ENCODE measurements at places on chromosomes 11 and 22.
A peak's percentile ranks its signal among the peaks of the same experiment; 100 is the strongest.

DNA sequence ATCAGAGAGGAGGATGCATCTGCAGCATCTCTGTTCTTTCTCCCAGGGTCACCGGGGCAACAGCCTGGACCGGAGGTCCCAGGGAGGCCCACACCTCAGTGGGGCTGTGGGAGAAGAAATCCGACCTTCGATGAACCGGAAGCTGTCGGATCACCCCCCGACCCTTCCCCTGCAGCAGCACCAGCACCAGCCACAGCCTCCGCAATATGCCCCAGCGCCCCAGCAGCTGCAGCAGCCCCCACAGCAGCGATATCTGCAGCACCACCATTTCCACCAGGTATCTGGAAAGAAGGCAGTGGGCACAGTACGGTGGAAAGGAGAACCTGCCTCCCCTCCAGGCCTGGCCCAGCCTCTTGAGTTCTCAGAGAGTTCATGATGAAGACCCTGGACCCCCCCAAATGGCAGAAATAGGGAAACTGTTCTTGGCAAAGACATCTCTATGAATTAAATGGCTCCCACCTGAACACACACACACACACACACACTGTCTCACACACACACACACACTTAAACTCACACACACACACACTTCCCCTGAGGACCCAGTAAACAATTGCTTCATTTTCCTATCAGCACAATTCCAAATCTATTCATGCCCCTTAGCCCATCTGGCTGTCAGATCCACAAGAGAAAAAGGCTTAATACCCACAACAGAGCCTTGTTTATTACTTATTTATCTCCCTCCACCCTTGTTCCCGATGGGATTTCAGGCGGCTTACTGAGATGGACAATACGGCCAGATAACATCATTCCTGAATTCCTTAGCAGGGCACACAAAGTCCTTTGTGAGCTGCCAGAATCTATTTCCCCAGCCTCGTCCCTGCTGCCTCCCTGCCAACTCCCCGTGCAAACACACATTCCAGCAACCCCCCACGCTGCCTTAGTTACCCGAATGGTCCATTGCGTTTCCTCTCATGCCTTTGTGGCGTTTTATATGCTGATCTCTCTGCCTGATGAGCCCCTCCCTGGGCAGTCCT lies 8.1 kb downstream of the TMA7B start:
- no peaks in the 10 kb centered on the region for H3K36me3 ChIP-seq
- no peak overlapping the region for H3K4me3 ChIP-seq
- DNase-seq: peak; percentile 45
- no peaks in the 10 kb centered on the region for H3K27me3 ChIP-seq
- H3K27ac ChIP-seq: peak overlapping the region; percentile 43
- H3K4me1 ChIP-seq: no peaks in the 10 kb centered on the region

DNA sequence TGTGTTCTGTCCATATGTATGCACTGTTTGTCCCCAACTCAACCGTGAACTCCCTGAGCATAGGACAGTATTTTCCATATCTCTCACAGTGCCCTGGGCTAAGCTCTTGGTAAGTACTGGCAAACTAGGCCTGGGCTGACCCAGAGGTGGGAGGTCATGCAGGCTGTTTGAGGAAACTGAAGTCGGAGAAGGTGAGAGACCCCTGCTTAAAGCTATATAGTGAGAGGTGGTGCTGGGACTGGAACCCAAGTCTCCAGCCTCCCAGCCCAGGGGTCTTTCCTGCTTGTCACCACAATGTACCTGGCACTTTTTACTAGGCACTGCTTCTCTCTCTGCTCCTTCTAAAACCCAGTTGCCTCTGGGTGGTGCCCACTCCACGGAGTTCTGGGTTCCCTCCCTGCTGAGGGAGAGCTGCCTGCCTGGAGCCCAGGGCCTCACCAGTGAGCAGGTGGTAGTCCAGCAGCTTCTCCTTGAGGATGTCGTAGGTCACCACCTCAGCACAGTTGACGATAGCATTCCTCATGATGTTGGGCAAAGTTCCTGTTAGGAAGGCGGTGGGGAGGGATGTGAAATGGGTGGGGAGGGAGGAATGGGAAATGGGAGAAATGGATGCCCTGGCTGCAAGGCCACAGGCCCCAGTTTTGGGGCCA lies 4.7 kb downstream of the UCP3 start:
- H3K36me3 ChIP-seq: no peaks in the 10 kb centered on the region
- no peak overlapping the region for H3K4me3 ChIP-seq
- no peak overlapping the region for H3K27ac ChIP-seq
- no peaks in the 10 kb centered on the region for H3K4me1 ChIP-seq

DNA sequence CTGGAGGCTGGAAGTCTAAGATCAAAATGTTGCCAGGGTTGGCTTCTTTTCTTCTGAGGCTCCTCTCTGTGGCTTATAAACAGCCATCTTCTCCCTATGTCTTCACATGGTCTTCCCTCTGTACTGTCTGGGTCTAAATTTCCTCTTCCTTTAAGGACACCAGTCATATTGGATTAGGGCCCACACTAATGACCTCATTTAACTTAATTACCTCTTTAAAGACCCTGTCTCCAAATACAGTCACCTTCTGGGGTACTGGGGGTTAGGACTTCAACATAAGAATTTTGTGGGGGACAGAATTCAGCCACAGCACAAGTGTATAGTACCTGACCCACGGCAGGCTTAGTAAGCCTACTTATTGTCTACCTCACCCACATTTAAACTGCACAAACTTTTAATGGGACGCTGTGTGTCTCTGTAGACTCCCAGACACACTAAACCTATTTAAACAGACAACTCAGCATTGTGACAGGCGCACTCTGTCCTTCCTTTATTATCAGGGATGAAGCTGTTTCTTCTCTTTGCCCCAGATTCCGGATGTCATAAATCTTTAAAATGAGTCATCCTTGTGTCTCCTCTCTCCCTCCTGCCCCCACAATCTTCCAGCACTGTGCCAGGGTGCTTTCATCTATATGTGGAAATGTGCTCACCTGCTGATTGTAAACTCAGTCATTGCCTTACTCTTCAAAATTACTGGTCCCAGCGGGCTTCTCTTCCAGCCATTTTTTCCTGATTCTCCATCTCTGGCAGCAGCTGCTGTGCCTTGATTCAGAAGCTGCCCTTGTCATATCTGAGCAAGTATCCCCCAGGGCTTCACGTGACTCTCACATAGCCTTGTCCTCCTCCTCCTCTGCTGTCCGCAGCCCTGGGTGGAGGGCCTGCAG lies 5.4 kb upstream of the MAPK8IP1 start:
- no peaks in the 10 kb centered on the region for H3K27me3 ChIP-seq
- H3K4me3 ChIP-seq: no peak overlapping the region
- no peak overlapping the region for H3K27ac ChIP-seq
- no peaks in the 10 kb centered on the region for H3K4me1 ChIP-seq
- no peaks in the 10 kb centered on the region for H3K36me3 ChIP-seq
- no peak for DNase-seq

DNA sequence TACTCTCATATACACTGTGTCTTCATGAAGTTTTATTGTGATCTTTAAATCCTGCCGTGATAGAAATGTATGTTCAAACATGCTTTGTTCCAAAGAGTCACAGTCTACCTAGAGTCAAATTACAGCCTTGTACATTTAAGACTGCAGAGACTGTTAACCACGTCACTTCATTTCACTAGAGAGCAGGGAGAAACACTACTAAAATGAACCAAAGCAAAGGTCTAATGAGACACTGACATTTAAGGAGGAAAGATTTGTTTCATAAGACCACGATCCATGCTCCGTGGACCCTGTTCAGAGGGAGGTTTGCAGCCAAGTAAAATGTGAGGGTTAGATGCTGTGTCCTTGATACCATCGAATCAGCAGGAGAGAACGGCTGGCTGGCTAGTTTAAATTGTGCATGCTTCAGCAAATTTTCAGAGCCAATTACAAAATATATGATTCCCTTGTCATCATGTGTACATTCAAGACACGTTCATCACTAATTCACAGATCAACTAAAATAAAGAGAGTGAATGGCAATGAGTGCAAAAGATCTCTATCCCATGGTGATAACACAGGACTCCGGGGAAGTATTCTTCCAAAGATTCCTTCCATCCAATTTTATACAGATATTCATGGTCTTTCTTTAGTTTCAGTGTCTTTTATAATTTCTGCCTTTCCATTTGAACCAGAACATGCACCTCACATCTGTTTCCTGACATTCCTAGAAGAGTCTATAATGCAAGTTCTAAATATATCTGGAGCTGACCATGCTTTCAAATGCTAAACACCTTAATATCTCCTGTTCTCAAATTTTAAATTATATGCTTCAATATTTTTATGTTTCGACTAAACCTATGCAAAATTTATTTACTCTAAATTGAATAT lies 960.9 kb upstream of the FAT3 start:
- H3K27ac ChIP-seq: no peak overlapping the region
- no peaks in the 10 kb centered on the region for H3K36me3 ChIP-seq
- H3K27me3 ChIP-seq: no peaks in the 10 kb centered on the region
- no peak for DNase-seq

- H3K4me3 ChIP-seq: no peak overlapping the region
- no peak overlapping the region for H3K27ac ChIP-seq
- H3K4me1 ChIP-seq: no peaks in the 10 kb centered on the region
- DNase-seq: no peak
Observed at GRCh38 chr11:25536289-25536688, 795.6 kb upstream of the ANO3 start.

GRCh38 chr11:63832336-63832735 lies 6.6 kb upstream of the MARK2 start:
- H3K4me1 ChIP-seq: no peaks in the 10 kb centered on the region
- H3K27me3 ChIP-seq: no peaks in the 10 kb centered on the region
- no peak for DNase-seq
- no peak overlapping the region for H3K27ac ChIP-seq
- H3K4me3 ChIP-seq: no peak overlapping the region
- no peaks in the 10 kb centered on the region for H3K36me3 ChIP-seq

GRCh38 chr22:37991731-37992442 lies 7.5 kb upstream of the SOX10 start:
- no peak overlapping the region for H3K4me3 ChIP-seq
- no peak overlapping the region for H3K27ac ChIP-seq
- H3K4me1 ChIP-seq: peaks cover 3% of the 10 kb centered on the region
- DNase-seq: no peak

- H3K36me3 ChIP-seq: no peaks in the 10 kb centered on the region
- DNase-seq: no peak
- no peaks in the 10 kb centered on the region for H3K27me3 ChIP-seq
- H3K4me1 ChIP-seq: no peaks in the 10 kb centered on the region
- H3K4me3 ChIP-seq: no peak overlapping the region
Observed at GRCh38 chr11:37558619-37559210, 960.7 kb upstream of the RAG2 start.

DNA sequence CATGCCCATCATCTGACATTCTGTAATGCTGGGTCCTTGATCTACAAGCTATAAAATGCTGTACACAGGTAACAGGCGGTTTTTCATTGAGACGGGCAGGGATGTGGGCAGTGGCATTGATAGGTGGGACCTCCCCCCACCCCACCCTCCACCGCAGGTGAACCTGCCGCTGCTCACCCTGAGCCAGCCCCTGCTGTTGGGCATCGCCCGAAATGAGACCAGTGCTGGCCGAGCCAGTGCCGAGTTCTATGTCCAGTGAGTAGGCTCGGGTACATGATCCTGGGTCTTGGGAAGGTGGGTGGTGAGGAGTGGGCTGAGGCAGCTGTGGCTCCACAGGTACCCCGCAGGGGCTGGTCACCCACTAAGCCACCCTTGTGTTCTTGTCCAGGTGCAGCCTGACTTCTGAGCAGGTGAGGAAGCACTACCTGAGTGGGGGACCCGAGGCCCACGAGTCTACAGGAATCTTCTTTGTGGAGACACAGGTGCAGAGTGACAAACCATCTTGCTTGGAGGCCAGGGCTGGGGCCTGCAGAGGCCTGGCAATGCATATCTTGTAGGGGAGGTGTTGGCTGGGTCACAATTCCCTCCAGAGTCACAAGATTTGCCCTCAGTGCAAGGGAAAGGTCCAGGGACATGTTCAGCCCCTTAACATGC lies 1.1 kb upstream of the DNAJC4 start:
- H3K27me3 ChIP-seq: no peaks in the 10 kb centered on the region
- peaks cover 8% of the 10 kb centered on the region for H3K4me1 ChIP-seq

GRCh38 chr11:117973503-117973860 lies 12.7 kb upstream of the IL10RA start:
- no peaks in the 10 kb centered on the region for H3K27me3 ChIP-seq
- H3K4me1 ChIP-seq: peaks cover 5% of the 10 kb centered on the region
- no peaks in the 10 kb centered on the region for H3K36me3 ChIP-seq
- no peak for DNase-seq
- H3K4me3 ChIP-seq: no peak overlapping the region

DNA sequence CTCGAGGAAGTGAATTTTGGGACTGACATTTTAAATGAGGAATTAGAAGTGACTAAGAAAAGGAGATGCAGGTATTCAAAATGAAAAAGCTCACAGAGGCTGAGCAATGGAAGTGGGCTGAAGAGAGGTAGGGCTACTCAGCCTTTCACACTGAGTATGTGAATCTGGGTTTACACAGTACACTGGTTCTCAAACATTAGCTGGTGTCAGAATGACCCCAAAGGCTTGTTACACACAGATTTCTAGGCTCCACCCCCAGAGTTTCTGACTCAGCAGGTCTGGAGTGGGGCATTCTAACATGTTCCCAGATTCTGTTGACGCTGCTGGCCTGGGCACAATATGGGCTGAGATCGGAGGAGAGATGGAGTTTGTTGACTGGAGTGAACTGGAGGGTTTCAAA lies 32.8 kb downstream of the CADM1 start:
- H3K36me3 ChIP-seq: no peaks in the 10 kb centered on the region
- no peaks in the 10 kb centered on the region for H3K27me3 ChIP-seq
- H3K4me3 ChIP-seq: no peak overlapping the region
- no peaks in the 10 kb centered on the region for H3K4me1 ChIP-seq

DNA sequence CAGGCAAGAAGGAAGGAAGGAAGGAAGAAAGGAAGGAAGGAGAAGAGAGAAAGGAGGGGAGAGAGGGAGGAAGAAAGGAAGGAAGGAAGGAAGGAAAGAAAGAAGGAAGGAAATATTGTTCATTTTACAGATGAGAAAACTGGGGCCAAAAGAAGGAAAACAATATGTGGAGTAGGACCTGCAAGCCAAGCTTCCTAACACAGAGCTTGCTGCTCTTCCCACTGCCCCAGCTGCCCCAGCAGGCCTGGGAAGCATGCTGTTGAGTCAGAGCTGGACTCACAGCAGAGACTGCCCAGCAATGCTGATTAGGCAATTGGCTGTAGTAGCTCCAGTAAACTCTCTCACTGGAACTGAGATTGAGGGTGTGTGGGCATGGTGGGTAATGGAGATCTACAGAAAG lies 42.6 kb upstream of the SMCO4 start:
- no peak overlapping the region for H3K27ac ChIP-seq
- H3K36me3 ChIP-seq: no peaks in the 10 kb centered on the region
- H3K4me3 ChIP-seq: no peak overlapping the region
- H3K27me3 ChIP-seq: no peaks in the 10 kb centered on the region

- no peak overlapping the region for H3K27ac ChIP-seq
- DNase-seq: no peak
- H3K4me3 ChIP-seq: no peak overlapping the region
Observed at GRCh38 chr11:131677828-131678470, 307.5 kb downstream of the NTM start.

DNA sequence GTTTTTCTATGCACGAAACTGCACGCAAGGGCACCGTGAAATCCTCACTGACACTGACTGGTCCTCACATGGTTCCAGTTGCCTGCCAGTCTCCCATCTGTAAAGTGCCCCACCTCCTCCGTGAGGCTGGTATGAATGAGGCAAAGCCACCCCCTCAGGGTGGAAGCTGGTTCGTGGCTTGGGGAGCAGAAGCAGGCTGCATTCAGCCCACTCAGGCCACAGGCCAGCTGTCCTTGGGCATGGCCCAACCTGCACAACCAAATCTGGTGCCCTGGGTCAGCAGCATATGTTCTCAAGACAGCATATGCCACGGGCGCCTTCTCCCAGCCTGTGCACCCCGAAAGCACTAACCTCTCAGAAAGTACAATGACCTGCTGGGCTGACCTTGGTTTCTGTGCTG lies 29.3 kb downstream of the SERPINH1 start:
- no peak for DNase-seq
- no peaks in the 10 kb centered on the region for H3K36me3 ChIP-seq

GRCh38 chr11:19359221-19360000 lies 118.7 kb upstream of the E2F8 start:
- no peaks in the 10 kb centered on the region for H3K27me3 ChIP-seq
- no peak overlapping the region for H3K27ac ChIP-seq
- no peaks in the 10 kb centered on the region for H3K4me1 ChIP-seq
- no peak for DNase-seq
